KBM-7 (cell line): ENCODE measurements at places on chromosomes 3 and 15.

DNA sequence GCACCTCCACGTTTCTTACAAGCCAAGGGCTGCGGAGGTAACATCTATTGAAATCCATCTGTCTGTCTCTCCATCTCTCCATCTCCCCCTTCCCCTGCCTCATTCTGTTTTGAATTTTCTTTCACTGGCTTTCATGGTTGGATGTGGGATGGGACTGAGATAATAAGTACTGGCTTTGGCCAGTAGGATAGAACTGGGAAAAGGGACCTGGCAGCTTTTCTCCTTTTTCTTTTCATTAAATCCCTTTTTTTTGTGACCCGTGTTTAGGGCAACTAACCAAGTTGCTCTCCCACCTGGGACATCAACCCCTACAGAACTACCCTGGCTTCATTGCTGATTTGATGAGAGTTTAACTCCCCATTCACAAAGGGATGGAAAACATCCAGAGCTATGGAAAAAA, 66.8 kb upstream of the ADAMTSL3 start:
- DNase-seq = no peak

GRCh38 chr3:189988854-189989253, 131.8 kb downstream of the P3H2 start:
- no peak for DNase-seq

GRCh38 chr3:195189821-195190220, 81.1 kb downstream of the XXYLT1 start:
- DNase-seq = no peak

GRCh38 chr3:15310491-15311370, 21.7 kb downstream of the SH3BP5 start:
- DNase-seq = no peak

GRCh38 chr3:72279068-72279604, 494.2 kb upstream of the PROK2 start:
- no peak for DNase-seq

- no peak for DNase-seq
Observed at GRCh38 chr3:260898-261297, 64.3 kb downstream of the CHL1 start.

GRCh38 chr3:12681943-12682390, 18.1 kb upstream of the RAF1 start:
- peak; percentile 86 for DNase-seq

DNA sequence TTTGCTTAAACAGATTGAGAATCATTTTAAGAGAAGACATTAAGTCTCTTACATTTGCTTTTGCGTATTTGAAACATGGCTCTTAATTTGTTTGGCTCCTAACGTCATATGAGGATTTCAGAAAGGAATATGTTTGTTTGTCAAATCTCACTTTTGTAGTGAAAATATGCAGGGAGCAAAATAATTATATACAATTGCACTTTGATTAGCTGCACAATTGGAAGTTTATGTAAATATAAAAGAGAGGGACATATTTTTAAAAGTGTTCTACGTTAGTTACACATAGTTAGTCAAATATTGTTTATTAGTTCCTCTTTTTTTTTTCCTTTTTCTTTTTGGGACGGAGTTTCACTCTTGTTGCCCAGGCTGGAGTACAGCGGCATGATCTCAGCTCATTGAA, 42.7 kb upstream of the GOLIM4 start:
- DNase-seq = no peak

DNA sequence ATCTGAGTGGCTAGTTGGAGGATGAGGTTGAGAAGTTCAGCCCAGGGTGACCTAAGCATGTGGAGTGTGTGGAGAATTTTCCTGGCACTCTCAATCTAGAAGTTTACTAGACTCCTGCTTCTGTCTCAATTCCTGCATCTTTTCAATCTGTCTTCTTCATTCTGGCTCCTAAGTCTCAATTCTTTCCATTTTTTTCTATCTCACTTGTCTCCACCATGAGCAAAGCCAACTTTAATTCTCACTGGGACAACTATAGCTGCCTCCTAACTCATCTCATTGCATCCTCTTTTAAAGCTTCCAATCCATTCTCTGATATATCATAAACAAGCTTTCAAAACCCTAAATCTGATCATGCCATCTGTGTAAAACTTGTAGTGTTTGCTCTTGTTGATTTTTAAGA, 569.3 kb downstream of the NAALADL2 start:
- no peak for DNase-seq

DNA sequence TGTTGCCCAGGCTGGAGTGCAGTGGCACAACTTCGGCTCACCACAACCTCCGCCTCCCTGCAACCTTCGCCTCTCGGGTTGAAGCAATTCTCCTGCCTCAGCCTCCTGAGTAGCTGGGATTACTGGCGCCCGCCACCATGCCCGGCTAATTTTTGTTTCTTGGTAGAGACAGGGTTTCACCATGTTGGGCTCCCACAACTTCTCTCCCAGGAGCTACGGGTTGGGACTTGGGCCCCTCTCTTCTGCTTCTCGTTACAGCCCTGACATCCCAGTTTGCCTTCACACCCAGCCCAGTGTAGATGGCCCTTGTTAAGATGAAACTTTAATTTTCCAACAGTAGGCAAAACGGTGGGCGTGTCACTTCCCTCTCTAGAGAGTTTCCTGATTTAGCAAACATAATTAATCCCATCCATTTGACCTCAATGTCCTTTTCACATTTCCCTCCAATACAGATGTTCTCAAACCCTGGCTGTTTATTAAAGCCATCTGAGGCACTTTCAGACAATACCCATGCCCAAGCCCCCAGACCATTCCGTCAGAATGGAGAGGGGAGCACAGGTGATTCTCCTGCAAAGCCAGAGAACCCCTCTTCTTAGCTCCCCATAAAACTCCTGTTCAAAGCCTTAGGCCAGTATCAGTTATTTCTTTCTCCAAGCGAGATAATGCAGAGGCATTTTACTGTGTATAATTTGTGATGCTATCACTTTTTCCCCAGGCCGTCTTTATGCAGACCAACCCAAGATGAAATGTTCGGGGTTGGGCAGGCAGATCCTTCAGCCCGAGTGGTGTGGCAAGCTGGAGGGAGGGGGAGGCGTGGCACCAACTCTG, 245.7 kb downstream of the XXYLT1 start:
- DNase-seq = no peak

GRCh38 chr3:139633511-139633910, 44.3 kb downstream of the NMNAT3 start:
- DNase-seq = no peak

GRCh38 chr3:13023235-13023970, 49.8 kb downstream of the IQSEC1 start:
- DNase-seq = no peak
